Upper lobe of right lung (tissue), 1 donor: ENCODE measurements at places on chromosomes 5 and 9. TPM values are rescaled to one million over a fixed set of nuclear protein-coding genes. Genes with fewer than 3 reads are reported as not detected.
A peak's percentile ranks its signal among the peaks of the same experiment; 100 is the strongest.

DNA sequence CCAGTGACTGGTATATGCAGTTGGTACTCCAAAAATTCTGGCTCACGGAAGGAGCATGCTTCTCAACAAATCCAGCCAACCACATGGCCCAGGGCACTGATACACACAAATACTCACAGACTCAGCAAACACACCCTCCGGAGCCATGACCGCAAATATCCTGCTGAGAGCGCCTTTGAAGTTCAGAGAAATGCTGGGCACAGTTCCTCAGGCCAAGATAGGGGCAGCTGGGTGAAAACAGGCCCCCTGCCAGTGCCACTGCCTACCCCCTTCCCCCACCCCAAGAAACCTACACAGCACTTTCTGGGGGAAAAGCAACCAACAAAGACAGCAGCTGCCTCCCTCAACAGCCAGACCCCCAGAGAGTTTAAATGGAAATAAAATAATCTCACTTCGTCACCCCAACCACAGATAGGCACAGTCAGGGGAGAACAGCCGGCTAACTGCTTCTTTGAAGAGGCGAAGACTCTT is 120.0 kb downstream of the C5orf15 start:
- DNase-seq, result peak; percentile 39

DNA sequence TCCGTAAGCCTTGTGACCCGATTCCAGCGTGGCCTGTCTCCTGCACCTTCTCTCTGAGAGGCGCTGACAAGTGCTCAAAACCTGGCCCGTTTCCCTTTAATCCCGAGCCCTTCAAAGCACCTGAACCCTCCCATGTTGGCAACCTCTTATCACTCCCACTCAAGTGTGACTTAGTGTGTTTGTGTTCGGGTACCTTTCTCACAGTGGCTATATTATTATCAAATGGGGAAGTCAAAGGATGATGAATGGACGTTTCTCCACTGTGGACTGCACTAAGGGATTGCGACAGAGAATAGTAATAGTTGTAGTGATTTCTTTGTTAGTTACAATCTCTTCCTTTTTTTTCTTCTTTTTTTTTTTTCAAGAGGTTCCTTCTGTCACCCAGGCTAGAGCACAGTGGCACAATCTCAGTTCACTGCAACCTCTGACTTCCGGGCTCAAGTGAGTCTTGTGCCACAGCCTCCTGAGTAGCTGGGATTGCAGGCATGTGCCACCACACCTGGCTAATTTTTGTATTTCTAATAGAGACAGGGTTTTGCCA is 65.4 kb upstream of the TNFSF8 start:
- peak; percentile 78 for DNase-seq

GRCh38 chr9:33291031-33291397 is 698 bp downstream of the NFX1 start:
- DNase-seq, result no peak

DNA sequence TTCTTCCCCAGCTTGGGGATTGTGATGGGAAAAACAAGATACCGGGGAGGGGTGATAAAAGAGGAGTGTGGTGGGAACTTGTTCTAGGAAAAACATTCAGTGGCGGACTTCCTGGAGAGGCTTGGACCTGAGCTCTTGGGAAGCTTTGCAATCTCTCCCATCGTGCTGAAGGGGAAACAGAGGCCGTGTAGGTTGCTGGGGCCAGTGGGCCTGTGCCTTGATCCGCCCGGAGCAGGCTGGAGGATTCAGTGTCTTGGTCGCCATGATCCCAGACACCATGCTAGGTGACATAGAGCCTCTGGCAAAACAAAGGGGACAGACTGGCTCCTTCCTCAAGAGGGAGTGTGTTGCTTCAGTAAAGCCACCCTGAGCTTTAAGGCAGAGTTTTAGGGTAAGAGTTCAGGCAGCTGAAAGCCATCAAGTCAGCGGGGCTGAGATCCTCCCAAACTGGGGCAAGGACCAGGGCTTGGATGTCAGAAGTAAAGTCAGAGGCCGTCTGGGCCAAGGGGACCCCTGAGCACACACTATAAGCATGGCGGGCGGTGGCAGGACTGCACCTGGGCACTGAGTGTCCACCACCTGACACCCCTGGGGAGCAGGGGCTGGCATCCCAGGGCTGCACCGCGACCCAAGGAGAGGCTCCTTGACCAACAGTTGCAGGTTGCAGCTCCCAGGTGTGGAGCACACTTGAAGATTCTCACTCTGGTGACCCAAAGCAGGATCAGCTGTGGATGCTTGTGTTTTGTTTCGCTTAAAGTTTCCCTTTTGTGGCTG is 44.7 kb downstream of the TRIP13 start:
- peak; percentile 49 for DNase-seq

- peak; percentile 64 for DNase-seq
Observed at GRCh38 chr9:114285166-114285867, 37.6 kb upstream of the ORM1 start.

DNA sequence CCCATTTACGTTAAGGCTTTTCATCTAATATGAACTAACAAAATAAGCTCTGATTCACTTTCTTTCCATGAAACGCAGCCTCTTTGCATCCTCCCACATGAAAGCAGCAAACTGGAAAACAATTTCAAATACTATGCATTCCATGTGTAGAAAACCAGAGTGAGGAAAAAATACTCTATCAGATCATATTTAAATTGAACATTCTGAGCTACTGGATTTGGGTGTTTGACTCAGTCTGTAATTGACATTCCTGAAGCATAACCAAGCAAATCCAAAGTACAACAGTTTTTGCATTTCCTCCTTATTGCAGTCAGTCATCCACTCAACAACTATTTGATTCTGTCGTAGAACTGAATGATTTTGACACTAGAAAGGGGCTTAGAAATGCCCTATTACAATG is 399.1 kb upstream of the NMUR2 start:
- no peak for DNase-seq

Gene TLX3
- not detected for total RNA-seq
